Dorsolateral prefrontal cortex (tissue), 122 donors: ENCODE measurements at places on chromosomes 3 and 15. TPM values are rescaled to one million over a fixed set of nuclear protein-coding genes. Genes with fewer than 3 reads are reported as not detected.

Gene GPR62
- total RNA-seq: 14.0 TPM

Gene CCR8
- total RNA-seq: not detected

Gene UROC1
- total RNA-seq: 0.31 TPM

Gene MRAS
- total RNA-seq: 209 TPM

Gene IGSF10
- 0.94 TPM for total RNA-seq

Gene RASGRP1
- 16.2 TPM for total RNA-seq

Gene MKRN3
- total RNA-seq: 4.0 TPM

Gene SLC28A2
- not detected for total RNA-seq

Gene IQCH
- 5.3 TPM for total RNA-seq

Gene ISG20
- total RNA-seq: 22.5 TPM

Gene CPN2
- total RNA-seq: not detected

Gene CADPS
- 325 TPM for total RNA-seq
